Activated T-cell treated with anti-CD3 and anti-CD28 coated beads for 48 hours (primary cell): ENCODE measurements at places on chromosomes 2 and 18.

DNA sequence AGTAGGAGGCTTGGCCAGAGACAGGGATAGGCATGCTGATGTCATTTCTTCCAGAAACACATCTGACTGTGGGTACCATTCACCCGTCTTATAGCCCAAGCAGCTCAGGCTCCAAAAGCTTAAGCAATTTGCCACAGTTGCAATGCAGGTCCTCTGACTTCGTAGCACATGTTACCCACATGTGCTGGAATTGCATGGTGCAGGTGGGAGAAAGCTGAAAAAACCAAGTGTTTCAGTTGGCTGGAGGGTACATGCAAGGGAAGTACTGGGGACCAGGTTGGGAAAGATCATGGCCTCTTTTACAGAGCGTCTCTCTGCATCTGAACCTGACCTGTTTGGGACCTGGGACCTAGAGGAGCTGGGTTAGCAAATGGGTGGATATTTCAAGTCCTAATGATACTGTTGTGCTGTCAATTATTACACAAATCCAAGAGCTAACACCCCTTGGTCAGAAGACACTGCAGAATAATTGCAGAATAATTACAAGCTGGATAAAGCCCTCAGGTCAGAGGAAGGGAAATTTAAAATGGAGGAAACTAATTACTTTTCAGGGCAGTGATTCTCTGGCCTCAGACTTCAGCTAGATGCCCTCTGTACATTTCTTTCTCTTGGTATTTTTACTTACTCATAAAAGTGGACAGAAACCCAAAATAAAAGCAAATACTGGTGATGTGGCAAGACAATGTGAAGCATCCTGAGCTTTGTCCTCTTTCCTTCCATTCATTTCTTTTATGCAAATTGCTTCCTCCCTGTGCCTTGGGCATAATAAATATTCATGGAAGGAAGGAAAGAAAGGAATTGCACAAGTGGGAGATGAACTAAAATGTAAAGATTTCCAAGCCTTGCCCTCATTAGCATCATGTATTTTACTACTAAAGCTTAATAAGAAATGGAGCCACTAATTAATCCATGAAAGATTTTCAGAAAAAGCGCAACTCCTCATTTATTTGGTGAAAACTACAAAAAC lies 45.6 kb upstream of the TTC39C start:
- DNase-seq: no peak

- DNase-seq: no peak
Observed at GRCh38 chr2:161975062-161975812, 98.8 kb downstream of the DPP4 start.

- DNase-seq: no peak
Observed at GRCh38 chr2:112728378-112729175, 7.8 kb downstream of the NT5DC4 start.

DNA sequence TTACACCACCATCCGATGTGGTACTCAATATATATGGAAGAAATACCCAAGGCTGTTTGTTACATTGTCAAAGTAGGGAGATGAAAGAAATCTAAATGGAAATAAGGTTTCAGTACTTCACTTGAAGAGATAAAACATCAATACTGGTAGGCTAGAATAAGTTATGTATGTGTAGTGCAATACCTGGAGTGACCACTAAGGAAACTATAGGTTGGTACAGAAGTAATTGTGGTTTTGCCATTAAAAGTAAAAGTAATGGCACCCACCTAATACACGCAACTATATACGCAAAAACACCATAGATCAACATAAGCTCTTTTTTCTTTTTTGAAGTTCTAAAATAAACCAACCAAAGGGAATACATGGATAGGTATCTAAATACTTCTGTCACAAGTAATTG lies 143.2 kb upstream of the KYNU start:
- DNase-seq: no peak

DNA sequence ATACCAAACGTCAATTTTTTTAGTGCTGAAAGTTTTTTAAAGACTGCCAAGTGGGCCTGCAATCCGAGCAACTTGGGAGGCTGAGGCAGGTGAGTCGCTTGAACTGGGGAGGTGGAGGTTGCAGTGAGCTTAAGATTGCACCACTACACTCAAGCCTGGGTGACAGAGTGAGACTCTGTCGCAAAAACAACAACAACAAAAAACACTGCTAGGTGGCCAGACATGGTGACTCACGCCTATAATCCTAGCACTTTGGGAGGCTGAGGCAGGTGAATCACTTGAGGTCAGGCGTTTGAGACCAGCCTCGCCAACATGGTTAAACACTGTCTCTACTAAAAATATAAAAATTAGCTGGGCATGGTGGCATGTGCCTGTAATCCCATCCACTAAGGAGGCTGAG lies 202.8 kb upstream of the COPS8 start:
- no peak for DNase-seq

- no peak for DNase-seq
Observed at GRCh38 chr2:197800091-197800490, 4.3 kb upstream of the PLCL1 start.
